Activated T-cell treated with anti-CD3 and anti-CD28 coated beads for 1 hour (primary cell): ENCODE measurements at places on chromosomes 7 and 10.

- DNase-seq = no peak
Observed at GRCh38 chr10:31401287-31401686, 82.3 kb downstream of the ZEB1 start.

- no peak for DNase-seq
Observed at GRCh38 chr7:144787127-144787526, 48.7 kb downstream of the TPK1 start.

DNA sequence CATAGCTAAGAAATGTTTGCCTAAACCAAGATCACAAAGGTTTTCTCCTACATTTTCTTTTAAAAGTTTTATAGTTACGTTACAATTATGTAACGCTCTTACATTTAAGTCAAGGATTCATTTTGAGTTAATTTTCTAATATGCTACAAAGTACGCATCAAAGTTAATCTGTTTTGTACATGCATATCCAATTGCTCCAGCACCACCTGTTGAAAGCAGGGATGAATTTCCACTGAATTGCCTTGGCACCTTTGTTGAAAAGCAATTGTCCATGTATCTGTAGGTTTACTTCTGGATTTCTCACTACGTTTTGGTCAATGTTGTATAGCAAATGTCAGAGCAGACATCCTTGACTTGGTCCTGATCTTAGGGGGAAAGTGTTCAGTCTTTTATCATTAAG lies 59.6 kb downstream of the NEUROG3 start:
- DNase-seq = no peak

GRCh38 chr7:127409629-127410028 lies 17.1 kb upstream of the ZNF800 start:
- no peak for DNase-seq
